Colonic mucosa (tissue), 4 donors: ENCODE measurements at places on chromosomes 7 and 10.

GRCh38 chr7:40538281-40538680 is 403.5 kb downstream of the SUGCT start:
- DNase-seq: no peak

DNA sequence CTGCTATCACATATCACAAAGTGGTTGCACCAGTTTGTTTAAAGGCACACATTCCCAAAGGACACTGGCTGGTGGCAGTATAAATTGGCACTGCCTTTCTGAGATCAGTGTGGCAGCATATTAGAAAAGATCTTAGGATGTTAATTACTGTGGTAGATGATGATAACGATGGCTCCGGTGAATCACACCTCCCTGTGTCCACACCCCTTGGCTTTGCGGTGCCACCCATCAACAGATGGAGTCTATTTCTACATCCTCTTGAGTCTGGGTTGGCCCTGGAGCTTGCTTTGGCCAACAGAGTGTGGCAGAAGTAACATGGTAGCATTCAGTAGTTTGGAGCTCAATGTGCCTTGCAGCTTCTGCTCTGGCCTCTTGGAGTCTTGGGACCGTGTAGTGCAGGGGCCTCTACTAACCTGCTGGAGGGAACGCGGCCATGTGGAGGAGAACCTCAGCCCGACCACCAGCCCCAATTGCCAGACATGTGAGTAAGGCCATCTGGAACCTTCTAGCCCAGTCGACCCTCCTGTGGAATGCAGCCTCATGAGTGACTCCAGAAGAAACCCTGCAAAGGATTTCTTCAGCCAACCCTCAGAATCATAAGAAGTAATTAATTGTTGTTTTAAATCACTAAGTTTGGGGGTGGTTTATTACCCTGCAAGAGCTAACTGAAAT is 27.2 kb upstream of the PLEKHA1 start:
- DNase-seq: no peak

DNA sequence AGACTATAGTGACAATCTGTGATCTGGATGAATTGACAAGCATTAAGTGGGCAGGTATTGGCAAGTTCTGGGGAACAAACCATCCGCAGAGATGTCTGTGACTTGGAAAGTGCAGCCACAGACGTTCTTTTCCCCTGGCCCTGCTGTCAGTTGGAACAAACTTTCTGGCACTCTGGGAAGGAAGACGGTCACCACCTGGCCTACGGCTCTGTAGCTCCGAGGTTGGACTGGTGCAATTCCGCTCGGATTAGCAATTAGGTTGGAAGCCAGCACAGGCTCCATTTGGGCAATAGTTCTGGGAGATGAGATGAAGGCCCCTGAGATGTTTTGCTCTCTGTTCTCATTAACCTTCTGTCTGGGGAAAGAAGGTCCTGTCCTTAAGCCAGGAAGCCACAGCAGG is 437.5 kb downstream of the CALN1 start:
- no peak for DNase-seq

GRCh38 chr10:87866412-87866974 is 3.1 kb downstream of the PTEN start:
- no peak for DNase-seq

DNA sequence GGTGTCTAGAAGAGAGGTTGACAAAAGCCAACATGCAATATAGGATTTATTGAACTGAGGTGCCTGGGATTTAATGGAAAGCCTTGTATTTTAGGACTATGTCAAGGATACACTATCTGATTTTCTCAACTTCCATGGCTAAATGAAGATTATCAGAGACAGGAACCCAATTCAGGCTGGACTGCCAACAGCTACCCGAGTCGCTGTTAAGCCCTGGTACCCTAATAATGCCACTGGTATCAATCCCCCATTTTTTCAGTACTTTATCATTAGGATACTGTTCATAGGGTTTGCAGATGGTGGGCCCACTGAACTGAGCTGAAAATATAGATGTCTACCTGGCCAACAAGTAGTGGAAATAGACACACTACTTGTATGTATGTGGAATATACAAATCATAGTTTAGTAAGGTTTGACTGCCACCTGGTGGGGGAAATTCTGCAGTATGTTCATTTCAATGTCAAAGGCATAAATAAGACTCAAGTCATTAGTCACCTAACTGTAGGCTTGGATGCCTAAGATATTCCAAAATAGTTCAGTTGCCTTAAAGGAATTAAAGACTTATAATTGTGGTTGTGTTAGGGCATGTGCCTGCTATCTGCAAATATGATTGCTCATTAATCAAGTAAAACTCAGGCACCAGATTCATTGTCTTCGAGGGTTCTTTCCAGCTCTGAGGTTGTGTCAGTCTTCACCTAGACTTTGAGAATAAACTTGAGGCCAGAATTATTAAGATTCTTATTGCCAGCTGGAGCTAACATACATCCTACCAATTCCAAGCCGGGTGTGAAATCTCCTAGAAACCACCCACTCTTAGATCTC is 34.1 kb upstream of the NOBOX start:
- DNase-seq: peak; percentile 79

- DNase-seq: no peak
Observed at GRCh38 chr10:72846238-72846637, 47.3 kb upstream of the OIT3 start.

DNA sequence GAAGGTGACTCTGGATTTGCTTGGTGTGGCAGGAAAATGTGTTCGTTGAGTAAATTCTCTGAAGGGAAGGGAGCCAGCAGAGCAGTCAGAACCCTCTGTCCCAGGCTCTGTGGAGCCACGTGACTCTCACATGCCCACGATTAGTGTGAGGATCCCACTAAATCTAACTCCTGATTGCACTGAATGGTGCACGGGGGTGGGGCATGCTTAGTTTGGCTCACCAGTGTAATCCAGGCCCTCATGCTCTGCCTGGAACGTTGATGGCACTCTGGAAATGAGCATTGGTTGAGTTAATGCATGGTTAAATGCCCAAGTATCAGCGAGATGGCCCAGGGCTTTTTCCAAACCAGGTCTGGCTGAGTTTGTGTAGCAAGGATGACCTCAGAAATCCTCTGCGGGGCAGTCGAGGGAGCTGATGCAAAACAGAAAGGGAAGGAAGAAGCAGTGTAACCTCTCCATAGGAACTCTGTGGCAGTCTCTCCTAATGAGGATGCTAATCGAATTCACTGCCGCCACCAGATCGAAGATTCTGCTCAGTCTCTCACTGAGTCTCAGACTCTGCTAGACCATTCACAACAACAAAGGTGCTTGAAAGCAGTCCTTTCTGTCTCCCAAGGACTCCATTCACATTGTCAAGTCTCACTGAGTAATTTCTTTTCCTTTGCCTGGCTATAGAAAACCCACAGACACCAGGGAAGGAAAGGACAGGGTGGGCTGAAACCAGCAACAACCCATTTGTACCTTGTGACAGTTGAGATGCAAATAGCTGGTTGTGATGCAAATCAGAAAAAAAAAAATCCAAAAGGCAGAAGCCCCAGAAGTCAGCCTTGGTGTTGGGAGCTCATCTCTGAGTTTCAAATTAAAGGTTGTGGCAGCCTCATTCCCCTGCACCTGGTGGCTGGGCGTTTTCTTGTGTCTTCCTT is 98.1 kb downstream of the C10orf105 start:
- DNase-seq: no peak

GRCh38 chr10:30037620-30038336 is 21.6 kb downstream of the JCAD start:
- no peak for DNase-seq

DNA sequence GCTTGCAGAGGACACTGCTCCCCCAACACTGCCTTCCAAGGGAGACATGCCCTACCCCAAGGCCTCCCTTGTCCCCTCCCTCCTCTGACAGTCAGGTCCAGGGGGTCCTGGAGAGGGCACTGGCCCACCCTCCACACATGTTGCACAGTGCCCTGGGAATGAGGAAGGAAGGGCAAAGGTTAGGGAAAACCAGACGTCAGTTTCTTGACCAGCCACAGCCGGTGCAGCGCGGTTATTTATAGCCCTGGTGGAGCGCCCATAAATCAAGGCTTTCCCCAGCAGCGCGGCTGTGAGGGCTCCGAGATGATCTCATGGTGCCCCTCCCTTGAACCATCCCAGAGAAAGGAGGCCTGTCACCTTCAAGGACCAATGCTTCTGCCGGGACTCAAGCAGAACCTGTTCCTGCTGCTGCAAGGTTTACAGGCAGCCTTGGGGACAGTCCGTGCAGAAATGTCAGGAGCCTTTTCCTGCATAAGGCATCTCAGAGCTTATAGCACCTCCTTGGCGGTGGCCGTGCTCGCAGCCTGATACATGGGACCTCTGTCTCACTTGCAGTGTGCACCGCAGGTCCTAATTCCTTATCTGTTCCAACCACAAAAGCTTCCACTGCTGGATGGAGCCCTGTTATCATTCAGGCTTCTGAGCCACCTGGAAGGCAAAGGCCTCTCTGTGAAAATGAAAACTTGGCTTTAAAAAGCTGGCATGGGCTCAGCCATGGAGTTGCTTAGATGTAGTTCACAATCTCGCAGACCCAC is 127.3 kb downstream of the LHPP start:
- peak; percentile 82 for DNase-seq

DNA sequence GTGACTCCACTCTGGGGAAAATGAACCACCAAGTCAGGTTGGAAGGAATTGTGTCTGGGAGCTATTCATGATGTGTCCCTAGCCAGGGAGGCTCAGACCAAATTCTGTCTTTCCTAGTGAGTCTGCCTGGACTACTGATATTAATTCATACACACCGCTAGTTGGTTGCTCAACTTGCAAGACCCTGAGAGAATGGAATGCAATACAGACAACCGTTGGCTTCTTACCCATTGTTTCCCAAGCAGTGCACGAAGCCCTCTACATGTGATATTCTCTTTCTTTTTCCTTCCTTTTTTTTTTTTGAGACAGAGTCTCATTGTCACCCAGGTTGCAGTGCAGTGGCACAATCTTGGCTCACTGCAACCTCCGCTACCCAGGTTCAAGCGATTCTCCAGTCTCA is 19.4 kb upstream of the SRGN start:
- no peak for DNase-seq

DNA sequence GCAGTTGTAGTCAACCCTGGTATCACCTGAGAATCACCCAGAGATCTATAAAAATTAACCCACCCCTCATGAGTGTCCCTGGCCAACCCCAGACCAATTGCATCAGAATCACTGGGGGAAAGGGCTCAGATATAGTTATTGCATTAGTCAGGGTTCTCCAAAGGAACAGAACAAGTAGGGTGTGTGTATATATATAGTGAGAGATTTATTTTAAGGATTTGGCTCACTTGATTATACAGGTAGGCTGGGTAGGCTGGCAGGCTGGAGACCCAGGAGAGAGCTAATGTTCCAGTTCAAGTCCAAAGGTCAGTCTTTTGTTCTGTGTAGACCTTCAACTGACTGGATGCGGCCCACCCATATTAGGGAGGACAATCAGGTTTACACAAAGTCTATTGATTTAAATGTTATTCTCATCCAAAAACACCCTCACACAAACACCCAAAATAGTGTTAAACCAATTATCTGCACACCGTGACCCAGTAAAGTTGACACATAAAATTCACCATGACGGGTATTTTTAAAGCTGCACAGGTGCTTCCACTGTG is 372.9 kb upstream of the NFE2L3 start:
- DNase-seq: no peak

DNA sequence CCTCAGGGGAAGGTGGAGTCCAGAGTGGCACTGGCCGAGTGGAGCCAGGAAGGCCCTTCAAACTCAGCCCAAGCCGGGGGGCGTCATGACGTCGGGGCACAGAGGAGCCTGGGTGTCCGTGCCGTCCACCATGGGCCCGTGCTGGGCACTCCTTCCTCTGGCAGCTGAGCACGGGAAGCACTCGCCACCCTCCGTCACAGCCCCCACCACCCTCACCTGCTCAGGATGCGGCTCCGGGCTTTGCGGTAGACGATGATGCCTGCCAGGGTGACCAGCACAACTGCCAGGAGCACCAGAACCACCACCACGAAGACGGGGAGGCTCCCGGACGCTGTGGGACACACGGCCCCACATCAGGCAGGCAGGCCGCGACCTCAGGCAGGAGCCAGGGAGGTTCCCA is 8.1 kb downstream of the ADAM8 start:
- DNase-seq: no peak

DNA sequence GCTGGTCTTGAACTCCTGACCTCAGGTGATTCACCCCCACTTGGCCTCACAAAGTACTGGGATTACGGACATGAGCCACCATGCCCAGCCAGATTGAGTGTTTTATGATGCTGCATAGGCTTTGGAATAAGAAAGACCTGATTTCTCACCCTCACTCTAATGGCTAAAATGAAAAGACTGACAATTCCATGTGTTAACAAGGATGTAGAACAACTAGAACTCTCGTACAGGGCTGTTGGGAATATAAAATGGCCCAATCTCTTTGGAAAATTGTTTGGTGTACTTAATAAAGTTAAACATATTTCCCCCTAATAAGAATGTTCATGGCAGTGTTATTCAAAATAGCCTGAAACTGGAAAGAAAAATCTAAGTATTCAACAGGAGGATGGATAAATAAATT is 43.2 kb upstream of the VCL start:
- no peak for DNase-seq

GRCh38 chr10:13660551-13660920 is 73.8 kb downstream of the PRPF18 start:
- no peak for DNase-seq

- DNase-seq: peak; percentile 75
Observed at GRCh38 chr10:29618341-29619171, 16.2 kb downstream of the SVIL start.

GRCh38 chr10:62511238-62511637 is 137.1 kb downstream of the ZNF365 start:
- DNase-seq: no peak

- DNase-seq: no peak
Observed at GRCh38 chr7:101146-102046, 91.0 kb upstream of the FAM20C start.

- DNase-seq: peak; percentile 55
Observed at GRCh38 chr7:142535123-142535779, 214.0 kb upstream of the PRSS1 start.

DNA sequence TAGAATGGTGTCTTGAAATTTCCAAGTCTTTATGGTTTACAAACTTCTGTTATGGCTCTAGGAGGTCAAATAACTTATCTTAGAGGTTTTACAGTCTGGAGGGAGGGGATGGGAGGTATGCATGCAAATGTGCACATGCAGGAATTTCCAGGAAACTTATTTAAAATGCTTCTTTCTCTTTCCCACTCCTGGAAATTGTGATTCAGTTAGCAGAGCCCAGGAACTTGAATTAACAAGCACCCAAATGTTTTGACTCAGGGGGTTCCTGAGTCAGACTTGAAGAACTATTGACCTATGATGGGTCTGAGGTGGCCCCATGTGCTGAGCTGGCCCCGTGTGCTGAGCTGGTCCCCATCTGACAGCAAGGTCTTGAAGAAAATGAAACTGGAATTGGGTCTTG is 669.4 kb downstream of the INHBA start:
- no peak for DNase-seq

GRCh38 chr7:155773531-155773930 is 38.7 kb downstream of the SHH start:
- DNase-seq: no peak

- DNase-seq: peak; percentile 51
Observed at GRCh38 chr10:121525251-121526134, 72.8 kb downstream of the FGFR2 start.
